Activated CD8-positive, alpha-beta memory T cell treated with anti-CD3 and anti-CD28 coated beads for 24 hours (primary cell): ENCODE measurements at places on chromosomes 4 and X.

GRCh38 chr4:83558680-83559079, 22.8 kb downstream of the GPAT3 start:
- DNase-seq = no peak

DNA sequence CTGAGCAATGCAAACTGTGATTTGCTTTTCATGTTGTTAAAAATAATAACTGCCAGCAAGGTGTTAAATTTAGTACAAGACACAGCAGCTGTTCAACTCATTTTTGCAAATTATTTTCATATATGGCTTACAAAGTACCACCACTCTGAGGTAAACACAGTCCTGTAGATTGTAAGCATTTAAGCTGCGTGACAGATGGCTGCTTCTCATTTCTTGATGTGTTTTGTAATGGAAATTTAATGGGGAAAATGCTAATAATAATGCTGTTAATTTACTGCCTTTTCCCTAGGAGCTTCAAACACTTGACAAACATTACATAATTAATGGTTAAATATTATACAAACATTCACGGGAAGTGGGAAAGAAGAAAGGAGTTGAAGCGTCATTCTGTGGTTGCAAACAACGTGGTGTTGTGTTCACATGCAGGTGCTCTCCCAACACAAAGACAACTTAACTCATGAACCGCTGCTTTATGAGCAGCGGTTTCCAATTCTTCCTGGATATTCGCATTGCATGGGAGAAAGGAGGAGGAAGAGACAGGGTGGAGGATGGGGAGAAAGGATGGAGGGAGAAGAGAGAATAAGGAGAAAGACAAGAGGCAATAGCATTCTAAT, 236.8 kb upstream of the VCX start:
- no peak for DNase-seq

DNA sequence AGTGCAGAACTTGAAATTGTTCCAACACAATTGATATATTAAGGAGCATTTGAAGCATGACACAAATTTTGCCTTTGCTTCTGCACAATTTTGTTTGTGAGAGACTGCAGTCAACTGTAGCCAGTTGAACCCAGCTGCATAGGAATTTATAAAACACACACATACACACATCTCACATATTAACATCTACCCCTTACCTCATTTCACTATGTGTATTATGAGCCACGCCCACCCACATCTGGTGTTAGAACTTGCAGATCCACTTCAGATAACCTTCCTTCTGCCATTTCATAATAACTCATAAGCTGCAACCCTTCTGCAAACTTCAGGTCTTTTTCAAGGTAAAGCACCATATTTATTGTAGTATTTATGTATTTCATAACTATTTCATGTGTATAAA, 188.1 kb upstream of the WDFY3 start:
- DNase-seq = no peak

- no peak for DNase-seq
Observed at GRCh38 chr4:136713140-136713539, 819.2 kb downstream of the PCDH18 start.

GRCh38 chrX:23952984-23953907, 45.4 kb downstream of the CXorf58 start:
- peak; percentile 73 for DNase-seq

DNA sequence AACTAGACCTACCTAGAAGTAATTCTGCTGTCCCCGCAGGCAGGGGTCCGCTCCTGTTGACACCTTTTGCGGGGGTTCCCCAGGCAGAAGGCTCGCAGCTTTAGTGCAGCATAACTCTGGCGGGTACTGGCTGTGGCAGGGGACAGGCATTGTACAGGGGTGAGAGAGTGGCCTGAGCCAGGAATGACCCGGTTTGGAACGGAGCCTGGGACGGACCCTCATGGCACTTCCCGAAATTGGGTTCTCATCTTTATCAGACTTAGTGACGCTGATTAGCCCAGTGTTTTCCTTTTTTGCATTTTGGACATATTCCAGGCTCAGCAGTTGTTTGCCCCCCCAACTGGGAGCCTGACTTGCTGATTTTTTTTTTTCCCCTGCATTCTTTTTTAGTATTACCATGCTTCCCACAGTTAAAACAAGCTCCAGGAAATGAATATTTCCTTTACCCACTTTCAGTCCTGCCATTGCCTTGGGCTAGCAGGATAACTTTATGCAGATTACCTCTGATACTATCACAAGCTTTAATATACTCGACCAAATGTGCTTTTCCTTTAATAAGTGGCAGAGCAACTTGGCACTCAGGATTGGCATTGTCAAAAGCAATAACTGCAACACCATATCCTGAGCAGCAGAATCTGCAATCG, 55.8 kb upstream of the WDR1 start:
- DNase-seq = no peak

- DNase-seq = no peak
Observed at GRCh38 chr4:4750187-4750586, 109.3 kb upstream of the MSX1 start.

DNA sequence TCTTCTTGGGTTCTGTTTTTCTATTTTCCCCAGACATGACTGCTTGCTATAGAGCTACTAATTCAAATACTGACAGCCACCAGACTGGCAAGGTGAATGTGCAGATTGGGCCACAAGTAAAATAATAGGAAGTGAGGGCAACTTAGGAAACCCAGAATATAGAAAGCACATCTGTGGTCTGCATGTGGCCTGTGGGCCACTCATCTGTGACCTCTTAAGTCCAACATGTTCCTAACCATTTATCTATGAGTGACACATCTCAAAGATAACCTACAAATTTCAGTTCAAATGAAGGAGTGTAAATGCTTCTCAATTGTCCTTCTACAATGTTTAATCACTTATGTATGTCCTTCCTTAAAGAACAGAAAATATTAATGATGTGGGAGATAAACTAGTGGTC, 128.9 kb downstream of the REELD1 start:
- DNase-seq = no peak

- DNase-seq = no peak
Observed at GRCh38 chrX:10049236-10049635, 82.1 kb downstream of the CLDN34 start.

- DNase-seq = no peak
Observed at GRCh38 chr4:101271516-101271915, 75.8 kb downstream of the PPP3CA start.

DNA sequence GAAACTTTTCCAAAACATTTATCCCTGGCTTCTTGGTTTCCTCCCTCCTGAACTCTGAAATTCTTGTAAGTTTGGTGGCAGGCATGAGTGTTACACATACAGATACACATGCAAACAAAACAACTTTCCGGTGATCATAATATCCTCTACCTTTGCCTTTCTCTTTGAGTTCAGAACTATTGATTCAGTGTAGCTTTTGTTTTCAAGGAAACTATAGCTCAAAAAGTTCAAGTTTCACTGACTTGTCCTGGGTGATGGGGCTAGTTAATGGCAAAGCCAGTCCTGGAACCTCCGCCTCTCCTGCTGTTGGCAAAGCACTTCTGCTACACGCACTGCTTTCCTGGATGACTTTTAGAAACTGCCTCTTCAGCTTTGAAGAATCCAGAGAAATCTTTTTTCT, 177.3 kb upstream of the FAT1 start:
- DNase-seq = no peak

DNA sequence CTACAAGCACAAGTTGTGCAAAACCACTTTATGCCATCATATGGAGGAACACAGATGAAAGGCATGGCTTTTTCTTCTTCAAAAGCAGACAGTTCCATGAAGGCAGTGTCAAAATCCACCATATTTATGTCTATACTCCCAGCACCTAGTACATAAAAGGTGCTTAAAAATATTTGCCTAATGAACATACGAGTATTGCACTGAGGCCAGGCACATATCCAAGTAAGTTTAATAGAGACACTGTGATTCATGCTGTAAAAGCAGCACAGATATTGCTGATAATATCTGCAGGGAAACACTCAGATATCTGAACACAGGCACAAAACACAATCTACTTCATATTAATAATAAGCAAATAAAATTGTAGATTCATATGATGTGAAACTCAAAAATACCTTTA, 48.1 kb upstream of the CXCL8 start:
- DNase-seq = no peak

DNA sequence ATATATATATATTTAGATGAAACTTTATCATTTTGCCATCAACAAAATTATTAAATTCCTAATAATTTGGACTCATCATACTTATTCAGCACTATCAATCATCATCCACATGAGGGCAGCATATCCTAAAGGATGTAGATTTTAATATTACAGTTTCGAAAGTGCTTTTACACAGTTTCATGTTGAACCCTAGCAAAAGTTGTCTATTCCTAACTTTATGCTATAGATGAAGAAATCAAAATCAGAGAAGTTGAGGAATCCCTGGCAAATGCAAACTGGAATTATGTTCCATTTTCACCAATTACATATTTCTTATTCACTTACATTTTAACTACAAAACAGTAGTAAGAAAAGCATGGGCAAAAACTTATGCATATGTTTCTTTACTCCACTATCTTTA, 36.6 kb upstream of the UGT2A1 start:
- DNase-seq = no peak

- peak; percentile 85 for DNase-seq
Observed at GRCh38 chrX:38805432-38806389, 4.5 kb downstream of the MID1IP1 start.

DNA sequence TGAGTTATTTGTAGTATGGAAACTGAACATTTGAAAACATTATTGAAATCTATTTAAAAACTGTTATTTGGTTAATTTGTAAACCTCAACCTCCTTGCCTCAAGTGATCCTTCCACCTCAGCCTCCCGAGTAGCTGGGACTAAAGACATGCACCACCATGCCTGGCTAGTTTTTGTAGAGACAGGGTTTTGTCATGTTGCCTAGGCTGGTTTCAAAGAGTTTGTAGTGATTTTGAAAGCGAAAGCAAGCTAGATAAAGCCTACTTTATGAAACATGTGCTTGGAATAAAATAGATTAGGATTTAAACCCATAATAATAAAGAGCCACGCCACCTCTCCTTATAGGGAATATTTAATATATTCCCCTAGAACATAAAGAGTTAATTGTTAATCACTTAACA, 23.5 kb downstream of the ARSJ start:
- no peak for DNase-seq

- no peak for DNase-seq
Observed at GRCh38 chrX:110022599-110023448, 19.9 kb downstream of the TMEM164 start.

- DNase-seq = no peak
Observed at GRCh38 chrX:126141014-126141413, 25.1 kb downstream of the DCAF12L2 start.

DNA sequence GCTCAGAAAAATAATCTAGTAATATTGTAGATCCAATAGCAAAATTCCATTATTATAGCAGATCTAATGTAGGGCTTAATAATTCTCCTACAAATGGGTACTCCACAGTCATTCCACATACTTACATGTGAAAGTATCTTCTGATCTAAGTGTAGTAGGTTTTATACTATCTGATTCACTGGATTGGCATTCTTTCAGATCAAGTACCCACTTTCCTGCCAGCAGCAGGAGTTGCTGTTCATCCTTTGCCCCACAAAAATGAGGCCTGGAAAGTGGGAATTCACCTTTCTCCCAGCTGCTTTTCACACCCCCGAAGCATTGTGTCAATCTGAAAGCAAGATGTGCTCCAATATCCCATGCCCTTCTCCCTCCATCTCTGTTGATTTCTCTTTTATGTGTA, 77.1 kb upstream of the RXFP1 start:
- DNase-seq = no peak

- no peak for DNase-seq
Observed at GRCh38 chr4:83618431-83618830, 82.5 kb downstream of the GPAT3 start.

DNA sequence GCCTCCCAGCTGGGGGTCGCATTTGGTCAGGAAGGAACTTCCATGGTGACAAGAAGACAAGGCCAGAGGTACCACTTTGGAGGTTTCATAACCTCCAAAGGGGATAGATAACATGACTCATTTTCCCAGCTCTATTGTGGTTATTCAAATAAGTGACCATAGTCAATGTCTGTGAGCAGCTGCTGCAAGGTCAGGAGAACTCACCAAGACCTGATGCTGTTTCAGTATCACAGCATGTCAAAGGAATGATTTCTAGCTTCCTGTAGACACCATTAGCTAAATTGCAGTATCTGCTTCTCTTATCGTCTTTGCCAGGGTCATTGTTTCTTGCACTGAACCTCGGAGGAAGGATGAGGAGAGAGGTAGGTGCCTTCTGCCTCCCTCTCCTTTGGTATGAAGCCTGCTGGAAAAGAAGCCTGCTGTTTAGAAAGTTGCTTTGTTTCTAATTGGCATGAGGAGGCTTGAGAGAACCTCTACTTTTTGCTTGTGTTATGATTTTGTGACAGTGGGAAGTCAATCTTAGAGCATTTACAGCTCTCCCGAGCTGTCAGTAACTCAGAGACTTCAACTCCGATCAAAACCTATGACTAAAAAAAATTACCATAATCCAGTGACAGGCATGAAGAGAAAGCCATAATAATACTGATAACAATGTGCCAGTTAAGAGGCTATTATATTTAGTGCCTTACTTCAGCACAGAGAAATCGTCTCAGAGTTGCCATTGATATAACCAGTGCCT, 38.0 kb upstream of the GATB start:
- DNase-seq = no peak

- DNase-seq = no peak
Observed at GRCh38 chr4:6681191-6681590, 12.5 kb upstream of the S100P start.

- DNase-seq = no peak
Observed at GRCh38 chrX:3738509-3738908, 25.1 kb upstream of the PRKX start.
